ENCODE measurements at places on chromosomes 1 and 21. TPM values are rescaled to one million over a fixed set of nuclear protein-coding genes. Genes with fewer than 3 reads are reported as not detected.
A peak's percentile ranks its signal among the peaks of the same experiment; 100 is the strongest.

DNA sequence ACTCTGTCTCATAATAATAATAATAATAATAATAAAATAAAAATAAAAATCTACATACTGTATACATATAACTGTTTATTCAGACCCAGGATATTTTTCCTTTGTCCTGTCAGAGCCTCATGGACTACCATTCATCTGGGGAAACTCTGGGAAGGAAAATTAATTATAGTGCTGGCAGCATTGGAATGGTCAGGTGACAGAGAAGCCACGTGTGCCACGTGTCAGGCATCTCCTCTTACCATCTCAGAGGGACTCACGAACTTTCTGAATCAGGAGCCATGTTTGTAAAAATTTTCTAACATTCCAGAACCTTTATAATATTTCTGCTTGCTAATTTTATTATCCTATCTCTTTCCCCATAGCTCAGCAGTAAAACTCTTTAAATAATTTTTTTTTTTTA is 97.8 kb upstream of the HNRNPU start:
- DNase-seq: peak; percentile 11

Gene CHI3L1
- polyA plus RNA-seq: not detected

GRCh38 chr1:21058035-21058793 is 118.5 kb downstream of the EIF4G3 start:
- DNase-seq: no peak

- peak; percentile 21 for DNase-seq
Observed at GRCh38 chr1:159756397-159756796, 24.4 kb upstream of the DUSP23 start.

- DNase-seq: peak; percentile 6
Observed at GRCh38 chr1:46204406-46204742, 1.2 kb downstream of the LURAP1 start.
